ENCODE measurements at places on chromosomes 1 and 21.

DNA sequence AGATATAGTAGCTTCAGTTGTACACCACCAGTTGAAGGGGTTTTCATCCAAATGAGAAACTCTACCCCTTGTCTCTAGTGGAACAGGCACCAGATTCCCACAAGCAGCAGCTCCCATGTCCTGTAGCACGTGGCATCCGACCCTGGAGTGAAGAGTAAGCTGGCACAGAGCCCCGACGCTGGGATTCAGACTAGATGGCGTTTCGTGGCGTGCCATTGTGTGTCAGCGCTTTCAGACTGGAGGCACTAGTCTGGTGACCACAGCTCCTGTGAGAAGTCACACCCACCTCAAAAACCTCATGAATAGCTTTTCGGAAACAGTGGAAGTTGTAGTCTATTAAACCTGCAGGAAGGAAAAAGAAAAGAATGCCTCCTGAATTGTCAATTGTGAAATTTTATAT lies 20.2 kb downstream of the RRAGC start:
- DNase-seq = no peak

DNA sequence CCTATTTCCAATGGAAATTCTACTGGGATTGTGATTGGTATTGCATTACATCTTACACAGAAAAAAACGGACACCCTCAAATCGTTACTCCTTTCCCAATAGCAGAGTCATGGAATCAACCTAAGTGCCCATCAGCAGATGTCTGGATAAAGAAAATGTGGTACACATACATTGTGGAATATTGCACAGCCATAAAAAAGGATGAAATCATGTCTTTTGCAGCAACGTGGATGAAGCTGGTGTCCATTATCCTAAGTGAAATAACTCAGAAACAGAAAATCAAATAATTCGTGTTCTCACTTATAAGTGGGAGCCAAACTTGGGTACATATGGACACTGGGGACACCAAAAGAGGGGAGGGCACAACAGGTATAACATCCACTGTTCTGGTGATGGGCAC lies 14.3 kb downstream of the HMGN1 start:
- no peak for DNase-seq

GRCh38 chr21:41068967-41069642 lies 98.9 kb upstream of the BACE2 start:
- DNase-seq = peak; percentile 71

GRCh38 chr21:39673736-39674135 lies 61.0 kb downstream of the B3GALT5 start:
- DNase-seq = no peak

GRCh38 chr1:112636056-112636455 lies 16.4 kb downstream of the CAPZA1 start:
- DNase-seq = no peak

GRCh38 chr1:207871117-207871649 lies 39.7 kb downstream of the CD34 start:
- no peak for DNase-seq

DNA sequence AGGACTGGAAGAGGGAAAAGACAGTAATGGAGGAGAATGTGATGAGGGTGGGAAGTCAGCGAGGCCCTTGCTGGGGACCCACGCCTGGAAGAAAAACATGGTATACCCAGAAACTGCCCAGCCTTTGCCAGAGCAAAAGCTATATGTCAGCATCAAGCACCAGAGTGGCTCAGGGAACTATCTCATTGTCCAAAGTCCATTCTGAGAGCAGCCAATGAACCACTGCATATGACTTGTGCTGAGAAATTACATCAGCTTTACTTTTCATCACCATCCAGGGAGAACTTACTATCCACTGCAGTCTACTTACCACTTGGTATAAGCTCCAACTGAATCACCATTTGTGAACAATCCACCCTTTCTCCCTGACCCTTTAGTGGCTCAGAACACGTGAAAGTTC lies 148.1 kb downstream of the TTLL7 start:
- DNase-seq = no peak
